ENCODE measurements at places on chromosomes 7 and 10.

DNA sequence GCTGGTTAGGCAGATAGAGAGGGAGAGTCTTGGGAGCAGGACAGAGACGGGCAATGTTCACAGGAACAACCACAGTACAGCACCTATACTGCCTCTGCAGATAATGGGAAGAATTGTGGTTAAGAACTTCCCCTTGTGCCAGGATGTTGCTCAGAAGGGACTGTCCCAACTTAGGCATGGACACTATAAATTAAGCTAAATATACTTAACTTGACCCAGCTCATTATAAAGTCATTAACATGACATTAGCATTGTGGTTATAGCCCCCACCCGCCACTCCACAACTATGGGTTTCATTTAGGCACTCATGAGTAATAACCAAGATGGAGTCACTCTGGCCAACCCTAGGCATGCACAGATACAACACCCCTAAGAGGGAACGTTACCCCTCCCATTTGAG lies 310.9 kb upstream of the NRG3 start:
- H3K4me3 ChIP-seq = no peak overlapping the region
- H3K4me1 ChIP-seq = no peaks in the 10 kb centered on the region
- no peaks in the 10 kb centered on the region for H3K27me3 ChIP-seq
- H3K27ac ChIP-seq = no peak overlapping the region
- DNase-seq = no peak
- no peaks in the 10 kb centered on the region for H3K36me3 ChIP-seq

DNA sequence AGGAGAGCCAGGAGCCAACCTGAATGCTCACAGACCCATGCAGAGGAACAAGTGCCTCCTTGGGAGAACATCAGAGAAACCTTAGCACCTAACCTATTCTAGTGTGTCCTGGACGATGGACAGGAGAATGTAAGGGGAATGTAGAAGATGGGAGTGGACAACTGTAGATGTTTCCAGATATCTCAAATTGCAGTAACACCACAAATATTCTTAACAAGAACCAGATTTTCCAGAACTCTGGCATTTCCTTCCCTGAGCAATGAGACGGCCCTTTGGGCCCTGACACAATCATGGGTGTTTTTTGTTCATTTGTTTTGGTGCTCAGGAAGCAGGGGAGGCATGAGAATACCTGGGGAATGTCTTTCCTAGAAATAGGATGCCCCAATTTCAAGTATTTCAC lies 196.1 kb upstream of the PRSS1 start:
- no peaks in the 10 kb centered on the region for H3K4me1 ChIP-seq
- no peaks in the 10 kb centered on the region for H3K36me3 ChIP-seq
- H3K27me3 ChIP-seq = no peaks in the 10 kb centered on the region
- no peak for DNase-seq
- H3K27ac ChIP-seq = no peak overlapping the region
- no peak overlapping the region for H3K4me3 ChIP-seq

DNA sequence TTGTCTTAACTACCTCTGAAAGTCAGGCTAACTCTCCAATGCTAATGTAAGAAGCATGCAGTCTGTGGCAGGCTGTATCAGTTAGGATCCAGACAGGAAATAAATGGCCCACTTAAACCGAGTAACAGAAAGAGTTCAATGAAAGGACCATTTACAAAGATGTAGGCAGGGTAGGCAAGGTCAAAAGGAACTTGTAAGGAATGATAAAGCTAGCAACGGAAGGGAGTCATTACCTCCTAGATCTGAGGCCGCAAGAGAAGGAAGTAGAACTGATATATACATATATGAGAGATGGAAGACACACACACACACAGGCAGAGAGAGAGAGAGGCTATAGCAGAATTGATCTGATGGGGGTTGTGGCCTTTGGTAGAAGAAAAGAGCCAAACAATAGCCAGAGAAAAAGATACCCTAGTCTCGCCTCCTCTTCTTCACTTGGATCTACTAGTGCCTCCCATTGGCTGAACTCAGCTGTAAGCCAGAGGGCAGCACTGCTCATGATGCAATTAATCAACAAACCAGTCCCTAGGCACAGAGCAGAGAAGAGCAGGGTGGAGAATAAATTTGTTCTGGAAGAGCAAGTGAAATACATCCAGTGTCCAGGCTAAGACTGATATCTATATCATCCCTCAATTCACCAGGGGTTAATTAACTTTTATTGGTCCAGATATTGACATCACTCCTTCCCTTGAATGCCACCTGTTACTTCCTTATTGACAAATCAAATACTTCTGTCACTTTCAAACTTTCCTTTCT lies 91.2 kb downstream of the LSMEM1 start:
- H3K4me1 ChIP-seq = no peaks in the 10 kb centered on the region
- H3K4me3 ChIP-seq = no peak overlapping the region
- no peak overlapping the region for H3K27ac ChIP-seq
- H3K36me3 ChIP-seq = no peaks in the 10 kb centered on the region
- H3K27me3 ChIP-seq = no peaks in the 10 kb centered on the region

DNA sequence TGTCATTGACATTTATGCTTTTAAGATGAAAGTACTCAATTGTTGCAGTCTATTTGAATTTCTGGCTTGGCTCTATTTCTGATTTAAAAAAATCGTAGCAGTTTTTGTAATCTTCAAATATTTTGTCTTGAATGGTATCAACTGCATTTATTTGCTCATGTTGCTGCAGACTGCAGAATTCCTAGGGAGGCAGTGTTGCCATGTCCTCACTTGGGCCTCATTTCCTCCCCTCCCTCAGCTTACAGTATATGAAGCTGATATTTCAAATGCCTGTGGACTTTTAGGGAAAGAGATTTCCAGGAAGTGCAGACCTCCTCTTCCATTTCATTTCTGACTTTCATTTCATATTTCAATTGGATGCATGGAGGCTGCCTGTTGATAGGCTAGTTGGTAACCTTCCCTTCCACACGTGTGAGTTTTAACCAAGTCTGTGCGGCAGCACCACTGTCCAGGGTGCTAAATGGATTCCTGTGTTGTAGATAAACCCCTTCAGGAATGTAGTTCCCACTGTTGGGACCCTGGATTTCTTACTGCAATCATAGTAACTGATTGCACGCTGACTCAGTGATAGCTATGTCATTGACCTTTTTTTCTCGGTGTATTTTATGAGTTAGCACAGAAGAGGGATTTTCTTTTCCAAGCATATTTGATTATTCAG lies 17.5 kb downstream of the VPS50 start:
- no peak overlapping the region for H3K27ac ChIP-seq
- no peak for DNase-seq
- no peaks in the 10 kb centered on the region for H3K27me3 ChIP-seq
- no peak overlapping the region for H3K4me3 ChIP-seq
- no peaks in the 10 kb centered on the region for H3K36me3 ChIP-seq

GRCh38 chr7:100515072-100515532 lies 23.9 kb upstream of the AGFG2 start:
- no peak overlapping the region for H3K4me3 ChIP-seq
- H3K4me1 ChIP-seq = peaks cover 10% of the 10 kb centered on the region
- no peaks in the 10 kb centered on the region for H3K27me3 ChIP-seq
- DNase-seq = no peak
- no peaks in the 10 kb centered on the region for H3K36me3 ChIP-seq

DNA sequence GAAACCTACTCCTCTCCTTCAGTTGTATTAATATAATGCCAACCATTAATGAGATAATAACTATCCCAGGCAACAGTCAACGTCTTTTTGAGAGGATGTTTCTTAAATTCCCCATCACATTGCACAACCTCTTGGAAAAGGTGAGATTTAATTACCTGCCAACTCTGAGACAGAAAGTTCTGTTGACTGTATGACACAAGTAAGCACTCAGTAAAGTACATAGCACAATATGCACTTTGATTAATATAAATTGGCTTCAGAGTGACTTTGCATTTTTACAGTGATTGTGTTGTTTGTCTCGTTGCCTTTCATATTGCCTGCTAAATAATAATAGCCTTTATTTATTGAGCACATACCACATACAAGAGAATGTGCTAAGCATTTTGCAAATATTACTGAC lies 46.7 kb downstream of the CAV1 start:
- H3K4me1 ChIP-seq = peaks cover 45% of the 10 kb centered on the region
- no peak overlapping the region for H3K27ac ChIP-seq
- H3K27me3 ChIP-seq = no peaks in the 10 kb centered on the region
- no peak for DNase-seq

GRCh38 chr7:37482505-37482904 lies 33.8 kb upstream of the ELMO1 start:
- no peaks in the 10 kb centered on the region for H3K36me3 ChIP-seq
- H3K27me3 ChIP-seq = no peaks in the 10 kb centered on the region
- no peak overlapping the region for H3K4me3 ChIP-seq
- no peak overlapping the region for H3K27ac ChIP-seq
- no peaks in the 10 kb centered on the region for H3K4me1 ChIP-seq
